Fibroblast of lung (primary cell): ENCODE measurements at places on chromosomes 12 and 14. TPM values are rescaled to one million over a fixed set of nuclear protein-coding genes. Genes with fewer than 3 reads are reported as not detected.

The OVCH1 gene
- total RNA-seq, result 0.51 and 1.2 TPM in 2 replicates

The ENTPD5 gene
- total RNA-seq, result 6.7 and 9.6 TPM in 2 replicates

The CEBPE gene
- not detected in 2 replicates for total RNA-seq

The ACOT4 gene
- 0.51 and 1.7 TPM in 2 replicates for total RNA-seq

The BHLHE41 gene
- total RNA-seq, result 0.51 and 2.3 TPM in 2 replicates

The TAS2R13 gene
- 1.0 and 1.7 TPM in 2 replicates for total RNA-seq

The ZNF664 gene
- 43.9 and 46.0 TPM in 2 replicates for total RNA-seq

The GNS gene
- total RNA-seq, result 169 and 249 TPM in 2 replicates

The KRT78 gene
- total RNA-seq, result not detected in 2 replicates

The CMA1 gene
- not detected in 2 replicates for total RNA-seq

The TPCN1 gene
- total RNA-seq, result 10.8 and 17.2 TPM in 2 replicates

The KRT3 gene
- not detected in 2 replicates for total RNA-seq

The ASB2 gene
- 0.51 and 0.99 TPM in 2 replicates for total RNA-seq

The GUCY2C gene
- total RNA-seq, result not detected in 2 replicates

The MMAB gene
- total RNA-seq, result 32.6 and 56.1 TPM in 2 replicates

The GLIPR1L1 gene
- total RNA-seq, result under 0.01 TPM in 1 of 2 replicates, not detected in the other
